ENCODE measurements at places on chromosomes 4 and X.

- DNase-seq, result no peak
These were observed 32.7 kb downstream of the DHX15 start for GRCh38 chr4:24551492-24552289.

DNA sequence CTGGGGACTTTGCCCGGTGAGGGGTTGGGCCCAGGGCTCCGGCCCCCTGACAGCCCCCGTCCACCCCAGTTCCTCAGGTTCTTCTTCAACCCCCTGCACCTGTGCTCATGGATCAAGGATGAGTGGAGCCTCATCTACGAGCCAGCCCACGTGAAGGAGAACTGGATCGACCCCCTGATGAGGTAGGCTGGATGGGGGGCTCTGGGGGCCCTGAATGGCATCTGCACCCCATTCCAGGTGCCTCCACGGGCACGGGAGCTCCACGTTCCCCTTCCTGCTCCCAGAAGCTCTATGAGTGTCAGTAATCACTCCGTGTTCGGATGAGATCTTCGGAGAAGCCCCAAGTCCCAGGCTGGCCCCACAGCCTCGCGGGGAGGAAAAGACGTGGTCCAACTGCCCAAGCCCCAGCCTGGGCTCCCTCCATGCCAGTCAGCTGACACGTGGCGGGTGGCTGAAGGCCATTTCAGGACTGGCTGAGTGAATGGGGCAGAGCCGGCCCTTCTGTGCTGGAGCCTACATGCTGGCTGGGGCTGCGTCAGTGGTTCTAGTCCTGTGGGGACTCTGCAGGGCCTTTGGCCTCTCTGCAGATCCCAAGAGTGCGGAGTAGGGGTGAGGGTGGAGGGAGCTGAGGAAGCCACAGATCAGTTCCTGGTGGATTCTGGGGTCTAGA, 24.4 kb downstream of the CFAP99 start:
- DNase-seq, result no peak

- DNase-seq, result no peak
These were observed 2.8 kb upstream of the TIFA start for GRCh38 chr4:112288455-112288854.

GRCh38 chr4:28709891-28710290, 1849.2 kb downstream of the STIM2 start:
- no peak for DNase-seq

GRCh38 chrX:128616933-128617332, 564.7 kb upstream of the ACTRT1 start:
- no peak for DNase-seq

DNA sequence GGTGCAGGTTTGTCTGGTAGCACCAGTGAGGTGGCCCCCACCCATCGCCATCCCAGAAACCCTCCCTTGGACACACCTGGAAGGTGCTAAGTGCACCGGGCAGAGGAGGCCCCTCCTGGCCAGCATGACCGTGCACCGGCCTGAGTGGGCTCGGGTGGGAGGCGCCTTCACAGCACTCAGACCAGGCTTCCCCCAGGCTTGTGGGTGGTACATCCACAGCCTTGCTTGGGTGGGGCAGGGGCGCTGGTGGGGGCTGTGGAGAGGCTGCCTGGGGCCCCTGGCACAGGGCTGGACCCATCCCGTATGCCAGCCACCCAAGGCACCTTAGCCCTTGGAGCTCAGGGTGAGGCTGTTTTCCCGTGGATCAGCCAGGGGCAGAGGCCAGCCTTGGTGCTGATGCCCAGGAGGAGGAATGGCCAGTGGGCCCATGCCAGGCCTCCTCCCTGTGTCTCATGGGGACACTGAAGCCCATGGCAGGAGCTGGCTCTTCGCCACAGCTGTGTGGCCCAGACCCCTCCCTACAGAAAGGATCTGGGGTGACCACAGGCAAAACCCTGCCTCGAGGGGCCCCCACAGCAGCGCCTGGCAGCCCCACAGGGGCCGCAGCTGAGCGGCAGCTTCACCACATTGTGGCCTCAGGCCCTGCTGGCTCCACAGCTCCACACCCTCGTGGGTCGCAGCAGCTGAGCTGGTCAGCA, 21.4 kb downstream of the NKX1-1 start:
- no peak for DNase-seq

DNA sequence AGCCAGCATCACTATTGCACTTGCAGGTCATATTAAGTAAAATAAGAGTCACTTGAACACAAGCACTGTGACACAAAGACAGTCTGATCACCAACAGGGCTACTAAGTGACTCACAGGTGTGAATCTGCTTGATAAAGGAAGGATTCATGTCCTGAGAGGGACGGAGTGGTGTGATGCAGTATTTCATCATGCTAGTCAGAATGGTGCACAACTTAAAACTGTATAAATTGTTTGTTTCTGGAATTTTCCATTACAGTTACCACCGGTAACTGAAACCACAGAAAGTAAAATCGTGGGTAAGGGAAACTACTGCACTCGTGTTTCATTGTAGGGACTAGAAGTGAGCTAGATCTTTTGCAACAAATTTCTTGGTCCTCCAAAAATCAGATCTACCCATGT, 109.7 kb downstream of the ELOVL6 start:
- DNase-seq, result no peak

- DNase-seq, result no peak
These were observed 496.3 kb downstream of the BCOR start for GRCh38 chrX:39601231-39602177.

- no peak for DNase-seq
These were observed 13.0 kb downstream of the DKC1 start for GRCh38 chrX:154775419-154776349.

Data from stimulated activated CD8-positive, alpha-beta memory T cell treated with anti-CD3 and anti-CD28 coated beads, Interleukin-7, amount 100 ng/mL, for 24 hours (primary cell).